ENCODE measurements at places on chromosomes 1 and 21. TPM values are rescaled to one million over a fixed set of nuclear protein-coding genes. Genes with fewer than 3 reads are reported as not detected.

- DNase-seq: no peak
Measured at GRCh38 chr1:212858461-212859265, 588 bp downstream of the FLVCR1 start.

GRCh38 chr1:200179126-200179780 is 151.7 kb downstream of the NR5A2 start:
- no peak for DNase-seq

GRCh38 chr1:174217787-174218574 is 58.7 kb downstream of the RABGAP1L start:
- peak; percentile 37 for DNase-seq

- no peak for DNase-seq
Measured at GRCh38 chr1:55037733-55038551, 1.4 kb upstream of the PCSK9 start.

- DNase-seq: no peak
Measured at GRCh38 chr1:156443286-156443685, 57.3 kb downstream of the MEF2D start.

- no peak for DNase-seq
Measured at GRCh38 chr1:41436281-41437010, 48.0 kb downstream of the EDN2 start.

DNA sequence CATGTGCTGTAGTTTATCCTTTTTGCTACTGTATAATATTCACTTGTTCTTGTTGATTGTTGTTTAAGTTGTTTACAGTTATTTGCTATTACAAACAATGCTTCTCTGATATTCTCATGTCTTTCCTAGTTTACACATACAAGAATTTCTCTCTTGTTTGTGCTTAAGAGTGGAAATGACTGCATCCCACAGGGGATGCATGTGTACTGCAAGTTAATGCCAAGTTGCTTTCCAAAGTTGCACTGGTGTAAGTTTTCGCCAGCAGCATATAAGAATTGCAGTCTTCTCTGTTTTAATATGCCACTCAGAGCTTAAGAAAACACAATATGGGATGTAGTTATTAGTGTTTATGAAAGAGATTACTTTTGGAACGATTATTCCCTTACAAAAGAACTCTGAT is 97.7 kb downstream of the NEK7 start:
- no peak for DNase-seq

The RHBDL2 gene
- total RNA-seq: 0.99 TPM

The OR2T29 gene
- total RNA-seq: not detected

The VCAM1 gene
- total RNA-seq: 63.3 TPM

The TSPAN2 gene
- 4.5 TPM for total RNA-seq
